ENCODE measurements at places on chromosomes 5 and 9. TPM values are rescaled to one million over a fixed set of nuclear protein-coding genes. Genes with fewer than 3 reads are reported as not detected.

The FYB1 gene
- 10.5 TPM for total RNA-seq

The LPAR1 gene
- 8.9 TPM for total RNA-seq

GRCh38 chr5:154273963-154274827 is 83.7 kb downstream of the GALNT10 start:
- no peak overlapping the region for H3K4me3 ChIP-seq
- no peaks in the 10 kb centered on the region for H3K36me3 ChIP-seq
- H3K4me1 ChIP-seq: peaks cover 20% of the 10 kb centered on the region

GRCh38 chr9:107888773-107889227 is 399.2 kb upstream of the KLF4 start:
- no peak for DNase-seq
- H3K27ac ChIP-seq: no peak overlapping the region
- no peaks in the 10 kb centered on the region for H3K4me1 ChIP-seq
- H3K36me3 ChIP-seq: no peaks in the 10 kb centered on the region

- DNase-seq: no peak
- H3K27me3 ChIP-seq: no peaks in the 10 kb centered on the region
- no peak overlapping the region for H3K27ac ChIP-seq
- no peaks in the 10 kb centered on the region for H3K4me1 ChIP-seq
- H3K4me3 ChIP-seq: no peak overlapping the region
Measured at GRCh38 chr5:116370886-116371285, 203.7 kb downstream of the SEMA6A start.
